Activated naive CD8-positive, alpha-beta T cell treated with anti-CD3 and anti-CD28 coated beads, Interleukin-2, amount 50 U/mL, for 24 hours (primary cell): ENCODE measurements at places on chromosomes 16 and 17.

- peak overlapping the region; percentile 79 for H3K4me3 ChIP-seq
- H3K27me3 ChIP-seq = no peaks in the 10 kb centered on the region
- peaks cover 63% of the 10 kb centered on the region for H3K4me1 ChIP-seq
- H3K36me3 ChIP-seq = peaks cover 12% of the 10 kb centered on the region
- peak; percentile 87 for DNase-seq
- H3K27ac ChIP-seq = peak overlapping the region; percentile 100
Observed at GRCh38 chr17:38701504-38702165, 3.4 kb upstream of the MLLT6 start.

DNA sequence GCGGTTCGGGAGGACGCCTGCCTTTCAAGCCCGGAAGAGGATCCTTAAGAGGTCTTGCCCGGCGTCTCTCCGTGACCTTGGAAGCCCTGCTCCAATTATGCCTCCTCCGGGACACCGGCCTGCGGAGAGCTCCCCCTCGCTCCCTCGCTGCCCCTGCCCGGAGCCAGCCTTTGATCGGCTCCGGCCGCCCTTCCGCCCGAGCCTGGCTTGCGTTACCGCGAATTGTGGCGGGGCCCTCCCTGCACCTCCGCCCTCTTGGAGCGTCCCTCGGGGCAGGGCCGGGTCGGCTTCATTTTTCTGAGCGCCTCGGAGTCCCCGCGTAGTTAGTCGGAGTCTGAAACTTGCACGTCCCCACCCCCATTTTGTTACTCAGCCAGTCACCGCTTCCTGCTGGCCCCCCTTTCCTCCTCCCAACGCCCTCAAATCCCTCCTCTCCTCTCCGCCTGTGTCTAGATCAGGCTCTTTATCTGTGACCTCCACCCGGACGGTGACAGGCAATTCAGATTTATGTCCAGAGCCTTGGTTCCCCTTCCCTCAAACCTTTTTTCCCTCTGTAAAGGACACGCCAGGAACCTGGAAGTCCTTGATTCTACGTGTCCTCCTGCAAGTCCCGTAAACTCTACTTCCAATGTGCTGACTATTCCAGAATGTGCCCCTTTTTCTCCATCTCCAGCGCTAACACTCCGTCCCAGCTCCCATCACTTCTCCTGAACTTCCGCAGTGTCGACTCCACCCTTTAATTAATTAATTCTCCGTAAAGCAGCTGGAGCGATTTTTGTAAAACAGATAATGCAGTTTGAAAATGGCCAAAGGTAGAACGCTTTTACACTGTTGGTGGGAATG is 569 bp upstream of the RABEP2 start:
- H3K4me3 ChIP-seq = peak overlapping the region; percentile 91
- H3K27ac ChIP-seq = peak overlapping the region; percentile 98
- peak; percentile 86 for DNase-seq
- H3K4me1 ChIP-seq = peaks cover 27% of the 10 kb centered on the region
- no peaks in the 10 kb centered on the region for H3K27me3 ChIP-seq

- H3K36me3 ChIP-seq = peaks cover 54% of the 10 kb centered on the region
- DNase-seq = no peak
Observed at GRCh38 chr17:41910701-41911391, 7.9 kb downstream of the ACLY start.

DNA sequence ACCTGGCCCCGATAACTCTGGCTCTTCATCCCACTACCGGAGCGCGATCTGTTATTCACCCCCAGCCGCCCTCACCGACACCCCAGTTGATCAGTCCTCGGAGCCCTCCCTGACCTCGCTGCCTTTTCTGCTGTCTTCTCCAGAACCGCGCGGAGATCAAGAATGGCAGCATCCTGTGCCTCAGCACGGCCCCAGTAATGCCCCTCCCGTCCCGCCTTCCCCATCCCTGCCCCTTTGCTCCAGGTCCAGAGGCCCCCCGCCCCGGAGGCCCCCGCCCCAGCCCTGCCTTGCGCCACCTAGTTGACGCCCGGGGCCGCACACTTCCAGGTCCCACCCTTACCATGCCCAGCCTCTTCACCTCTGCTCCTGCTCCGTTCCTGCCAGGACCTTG is 872 bp downstream of the ELMO3 start:
- peaks cover 31% of the 10 kb centered on the region for H3K36me3 ChIP-seq
- peaks cover 12% of the 10 kb centered on the region for H3K4me1 ChIP-seq
- H3K4me3 ChIP-seq = no peak overlapping the region
- DNase-seq = no peak
- H3K27me3 ChIP-seq = no peaks in the 10 kb centered on the region

DNA sequence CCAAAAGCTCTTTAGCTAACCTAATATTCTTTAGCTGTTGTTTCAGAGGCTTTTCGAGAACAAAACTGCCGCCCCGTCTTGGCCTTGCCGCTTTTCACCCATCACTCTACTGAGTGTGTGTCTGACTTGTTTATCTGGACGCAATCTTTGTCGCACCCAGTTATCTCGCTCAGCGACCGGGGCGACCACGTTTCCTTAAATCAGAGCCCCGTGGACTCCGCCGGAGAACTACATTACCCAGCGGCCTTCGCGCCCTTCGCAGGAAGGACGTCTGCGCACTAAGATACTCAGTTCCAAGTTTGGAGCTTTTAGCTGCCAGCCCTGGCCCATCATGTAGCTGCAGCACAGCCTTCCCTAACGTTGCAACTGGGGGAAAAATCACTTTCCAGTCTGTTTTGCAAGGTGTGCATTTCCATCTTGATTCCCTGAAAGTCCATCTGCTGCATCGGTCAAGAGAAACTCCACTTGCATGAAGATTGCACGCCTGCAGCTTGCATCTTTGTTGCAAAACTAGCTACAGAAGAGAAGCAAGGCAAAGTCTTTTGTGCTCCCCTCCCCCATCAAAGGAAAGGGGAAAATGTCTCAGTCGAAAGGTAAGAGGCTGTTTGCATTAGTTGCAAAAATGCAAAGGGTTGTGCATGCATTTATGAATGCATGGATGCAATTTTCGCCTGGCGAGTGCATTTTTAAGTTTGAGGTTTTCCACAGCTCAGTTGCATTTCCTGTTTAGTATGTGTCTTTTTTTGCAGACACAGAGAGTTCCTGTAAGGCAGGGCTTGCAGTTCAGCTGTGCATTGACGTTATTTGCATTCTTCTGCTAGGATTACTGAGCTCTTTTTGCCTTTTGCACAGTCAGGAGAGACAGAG is at the start of gene MAP2K6:
TSS of gene MAP2K6 (plus strand) at position 290 of the 867 bp plus-strand sequence. CDS start at position 578, 288 bp downstream.
- peaks cover 7% of the 10 kb centered on the region for H3K4me1 ChIP-seq
- peak; percentile 81 for DNase-seq
- H3K27ac ChIP-seq = no peak within 1 kb of the TSS

- H3K27ac ChIP-seq = no peak overlapping the region
- no peak overlapping the region for H3K4me3 ChIP-seq
- no peaks in the 10 kb centered on the region for H3K36me3 ChIP-seq
- H3K4me1 ChIP-seq = no peaks in the 10 kb centered on the region
- peaks cover 37% of the 10 kb centered on the region for H3K27me3 ChIP-seq
Observed at GRCh38 chr17:55273579-55274354, 9.0 kb downstream of the HLF start.

DNA sequence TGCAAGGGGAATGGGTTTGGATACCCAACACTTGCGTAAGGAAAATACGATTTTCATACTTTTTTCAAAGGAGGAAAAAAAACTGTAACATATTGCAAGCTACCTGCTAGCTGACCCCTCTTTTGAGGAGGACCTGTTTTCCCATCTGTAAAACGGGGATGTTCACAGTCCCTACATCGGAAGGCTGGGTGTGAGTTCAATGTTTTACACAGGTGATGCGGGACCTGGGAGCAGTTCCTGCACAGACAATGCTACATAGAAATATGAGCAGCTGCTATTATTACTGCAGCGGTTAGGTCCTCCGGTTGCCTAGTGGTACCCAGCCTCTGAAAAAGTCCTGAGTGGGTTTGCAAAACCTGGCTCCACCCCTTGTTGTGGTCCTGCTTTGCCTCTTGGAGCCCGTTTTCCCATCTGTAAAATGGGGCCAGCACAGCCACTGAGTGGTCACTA is 3.5 kb downstream of the SOCS1 start:
- H3K27me3 ChIP-seq = peaks cover 2% of the 10 kb centered on the region
- peak overlapping the region; percentile 97 for H3K27ac ChIP-seq
- peaks cover 48% of the 10 kb centered on the region for H3K4me1 ChIP-seq
- no peak for DNase-seq
- H3K4me3 ChIP-seq = peak overlapping the region; percentile 94

DNA sequence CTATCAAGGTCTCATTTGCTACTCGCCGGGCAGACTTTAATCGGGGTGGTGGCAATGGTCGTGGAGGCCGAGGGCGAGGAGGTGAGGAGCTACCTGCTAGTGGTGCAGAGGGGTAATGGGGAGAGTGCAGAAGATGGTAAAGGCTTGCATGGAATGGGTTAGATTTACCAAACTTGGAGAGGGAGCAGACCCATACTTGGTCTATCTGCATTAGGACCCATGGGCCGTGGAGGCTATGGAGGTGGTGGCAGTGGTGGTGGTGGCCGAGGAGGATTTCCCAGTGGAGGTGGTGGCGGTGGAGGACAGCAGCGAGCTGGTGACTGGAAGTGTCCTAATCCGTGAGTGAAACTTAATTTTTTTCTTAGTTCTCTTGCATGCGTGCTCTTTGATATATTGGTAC is 10.1 kb downstream of the FUS start:
- no peaks in the 10 kb centered on the region for H3K27me3 ChIP-seq
- DNase-seq = no peak
- H3K4me3 ChIP-seq = peak overlapping the region; percentile 50
- peaks cover 79% of the 10 kb centered on the region for H3K4me1 ChIP-seq

DNA sequence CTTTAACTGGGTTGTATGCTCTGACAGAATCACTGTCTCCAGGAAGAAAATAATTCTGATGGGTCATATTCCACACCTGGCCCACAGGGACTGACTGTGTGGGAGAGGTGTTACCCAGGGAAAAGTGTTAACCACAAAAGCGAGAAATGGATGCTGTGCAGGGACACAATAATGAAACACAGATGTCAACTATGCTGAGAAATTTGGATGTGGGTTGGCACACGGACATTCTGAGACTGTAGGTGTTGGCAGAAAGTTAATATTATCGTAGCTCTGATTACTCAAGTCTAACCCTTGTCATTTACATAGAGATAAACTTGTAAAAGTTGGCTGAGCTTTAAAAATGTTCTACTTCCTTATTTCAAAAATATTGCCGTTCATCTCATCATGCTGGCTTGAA is 19.6 kb downstream of the TMC5 start:
- no peak overlapping the region for H3K4me3 ChIP-seq
- no peaks in the 10 kb centered on the region for H3K4me1 ChIP-seq
- peaks cover 2% of the 10 kb centered on the region for H3K27me3 ChIP-seq
- no peak for DNase-seq

GRCh38 chr16:73483076-73483791 is 435.3 kb upstream of the ZFHX3 start:
- H3K4me1 ChIP-seq = peaks cover 5% of the 10 kb centered on the region
- no peak overlapping the region for H3K4me3 ChIP-seq
- DNase-seq = no peak
- no peaks in the 10 kb centered on the region for H3K36me3 ChIP-seq
- no peak overlapping the region for H3K27ac ChIP-seq

- H3K36me3 ChIP-seq = no peaks in the 10 kb centered on the region
- H3K27me3 ChIP-seq = peaks cover 10% of the 10 kb centered on the region
- H3K4me3 ChIP-seq = peak overlapping the region; percentile 70
- H3K27ac ChIP-seq = no peak overlapping the region
Observed at GRCh38 chr17:17783825-17784656, 52.7 kb downstream of the SREBF1 start.

GRCh38 chr17:44547625-44548267 is 9.5 kb upstream of the FZD2 start:
- H3K36me3 ChIP-seq = no peaks in the 10 kb centered on the region
- peaks cover 38% of the 10 kb centered on the region for H3K27me3 ChIP-seq
- no peak overlapping the region for H3K4me3 ChIP-seq
- no peak for DNase-seq
- H3K4me1 ChIP-seq = peaks cover 5% of the 10 kb centered on the region

DNA sequence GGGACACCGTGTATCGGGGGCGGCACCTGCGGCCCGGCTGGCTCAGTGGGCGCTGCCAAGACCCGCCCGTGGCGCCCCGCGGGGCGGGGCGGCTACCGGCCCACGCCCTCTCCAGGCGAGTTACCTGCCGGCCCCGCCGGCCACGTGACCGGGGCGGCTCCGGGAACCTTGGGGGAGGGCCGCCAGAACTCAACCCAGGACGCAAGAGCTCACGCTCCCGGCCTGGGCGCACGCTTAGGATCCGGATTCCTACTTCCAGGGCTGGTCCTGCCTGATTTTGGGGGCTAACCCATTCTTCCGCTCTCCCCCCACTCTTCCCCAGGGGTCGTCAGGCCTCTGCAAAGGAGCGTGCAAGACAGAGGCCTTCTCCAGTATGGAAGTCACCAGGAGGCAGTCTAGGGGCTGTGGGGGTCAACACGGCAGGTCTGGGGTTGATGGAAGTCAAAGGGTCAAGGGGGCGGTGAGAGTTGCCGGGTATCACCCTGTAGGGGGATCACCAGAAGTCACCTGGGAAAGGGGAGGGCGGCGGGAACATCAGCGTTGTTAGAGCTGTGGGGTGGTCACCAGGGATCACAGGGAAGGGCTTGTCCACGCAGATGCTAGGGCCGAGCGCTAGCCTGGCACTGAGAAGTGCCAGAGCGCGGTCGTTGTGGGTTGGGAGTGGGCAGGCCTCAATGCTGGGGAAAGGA is 354 bp upstream of the ESRP2 start:
- H3K4me3 ChIP-seq = peak overlapping the region; percentile 90
- H3K27me3 ChIP-seq = no peaks in the 10 kb centered on the region
- H3K27ac ChIP-seq = peak overlapping the region; percentile 87

GRCh38 chr16:80580109-80580832 is 39.5 kb downstream of the DYNLRB2 start:
- H3K27ac ChIP-seq = peak overlapping the region; percentile 88
- peaks cover 3% of the 10 kb centered on the region for H3K27me3 ChIP-seq
- peak; percentile 61 for DNase-seq
- no peaks in the 10 kb centered on the region for H3K36me3 ChIP-seq

DNA sequence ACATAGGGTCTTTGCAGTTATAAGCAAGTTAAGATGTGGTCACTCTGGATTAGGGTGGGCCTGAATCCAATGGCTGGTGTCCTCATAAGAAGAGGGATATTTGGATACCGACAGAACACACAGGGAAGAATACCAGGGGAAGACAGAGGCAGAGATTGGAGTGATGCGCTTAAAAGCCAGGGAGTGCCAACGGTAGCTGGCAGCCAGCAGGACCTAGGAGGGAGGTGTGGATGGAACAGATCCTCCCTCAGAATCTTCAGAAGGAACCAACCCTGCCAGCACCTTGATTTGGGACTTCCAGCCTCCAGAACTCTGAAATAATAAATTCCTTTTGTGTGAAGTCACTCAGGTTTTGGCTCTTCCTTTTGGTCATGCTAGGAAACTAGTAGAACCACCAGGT is 110.2 kb upstream of the CACNG3 start:
- peaks cover 25% of the 10 kb centered on the region for H3K4me1 ChIP-seq
- no peak overlapping the region for H3K4me3 ChIP-seq
- peaks cover 25% of the 10 kb centered on the region for H3K36me3 ChIP-seq
- H3K27me3 ChIP-seq = no peaks in the 10 kb centered on the region
- no peak for DNase-seq
- no peak overlapping the region for H3K27ac ChIP-seq
